Esophagus squamous epithelium (tissue), 5 donors: ENCODE measurements at places on chromosomes 3 and 15.

DNA sequence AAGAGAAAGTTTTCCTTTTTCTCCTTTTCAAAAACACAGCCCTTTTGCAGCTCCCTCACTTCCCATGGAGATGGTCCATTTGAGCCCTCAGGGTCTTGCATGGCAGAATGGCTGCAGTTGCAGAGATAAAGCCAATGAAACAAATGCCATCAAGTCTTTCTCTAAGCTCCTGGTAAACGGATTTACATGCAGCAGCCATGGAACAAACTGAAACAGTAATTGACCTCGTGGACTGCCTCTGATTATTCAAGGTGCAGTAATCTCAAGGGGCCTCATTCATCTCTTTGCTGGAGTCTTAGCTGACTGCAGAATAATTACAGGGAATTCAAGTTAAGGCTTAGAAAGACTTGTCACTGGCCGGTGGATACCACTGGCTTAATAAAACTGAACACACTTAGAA, 125.1 kb downstream of the SQOR start:
- no peak for DNase-seq

- no peak for DNase-seq
Observed at GRCh38 chr3:47003461-47004368, 24.2 kb downstream of the NBEAL2 start.

- no peak for DNase-seq
Observed at GRCh38 chr15:67691450-67691849, 133.9 kb upstream of the SKOR1 start.

GRCh38 chr15:90059208-90059985, 42.9 kb downstream of the IDH2 start:
- DNase-seq = peak; percentile 54

- no peak for DNase-seq
Observed at GRCh38 chr3:50264383-50264963, 4.5 kb upstream of the SEMA3B start.

- no peak for DNase-seq
Observed at GRCh38 chr3:49650177-49650576, 24.0 kb upstream of the APEH start.

- no peak for DNase-seq
Observed at GRCh38 chr3:25863011-25863415, 73.1 kb downstream of the OXSM start.

DNA sequence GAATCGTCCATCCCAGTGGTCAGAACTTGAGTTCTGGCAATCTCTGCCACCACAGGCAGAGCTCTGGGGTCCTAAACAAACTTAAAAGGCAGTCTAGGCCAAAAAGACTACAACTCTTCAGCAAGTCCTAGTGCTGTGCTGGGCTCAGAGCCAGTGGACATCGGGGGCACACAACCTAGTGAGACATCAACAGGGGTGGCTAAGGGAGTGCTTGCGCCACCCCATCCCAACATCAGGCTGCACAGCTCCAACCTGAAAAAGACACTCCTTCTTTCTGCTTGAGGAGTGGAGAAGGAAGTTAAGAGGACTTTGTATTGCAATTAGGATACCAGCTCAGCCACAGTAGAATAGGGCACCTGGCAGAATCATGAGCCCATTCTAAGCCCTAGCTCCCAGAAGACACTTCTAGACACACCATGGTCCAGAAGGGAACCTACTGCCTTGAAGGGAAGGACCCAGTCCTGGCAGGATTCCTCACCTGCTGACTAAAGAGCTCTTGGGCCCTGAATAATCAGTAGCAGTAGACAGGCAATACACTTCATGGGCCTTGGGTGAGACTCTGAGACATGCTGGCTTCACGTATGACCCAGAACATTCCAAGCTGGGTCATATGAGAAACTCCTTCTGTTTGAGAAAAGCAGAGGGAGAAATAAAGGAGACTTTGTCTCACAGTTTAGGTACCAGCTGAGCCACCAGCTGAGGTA, 72.0 kb downstream of the TFDP2 start:
- no peak for DNase-seq

GRCh38 chr3:43198791-43199644, 87.3 kb upstream of the SNRK start:
- DNase-seq = no peak

- no peak for DNase-seq
Observed at GRCh38 chr3:30353711-30354467, 252.5 kb upstream of the TGFBR2 start.

DNA sequence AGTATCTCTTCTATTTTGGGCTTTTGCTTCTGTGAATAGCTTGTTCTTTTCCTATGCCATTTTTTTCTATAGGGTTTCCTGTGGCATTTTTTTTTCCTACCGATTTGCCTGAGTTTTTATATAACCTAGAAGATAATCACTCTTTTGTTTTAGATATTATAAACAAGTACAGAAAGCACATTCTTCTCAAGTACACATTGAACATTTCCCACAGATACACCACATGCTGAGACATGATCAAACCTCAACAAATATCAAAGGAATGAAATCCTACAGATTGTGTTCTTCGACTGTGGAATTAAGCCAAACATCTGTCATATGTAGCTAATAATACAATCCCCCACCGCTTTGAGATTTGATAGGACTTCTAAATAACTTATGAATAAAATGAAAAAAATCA, 9.1 kb upstream of the FEM1B start:
- DNase-seq = no peak

- no peak for DNase-seq
Observed at GRCh38 chr3:5226783-5227182, 39.3 kb downstream of the EDEM1 start.

DNA sequence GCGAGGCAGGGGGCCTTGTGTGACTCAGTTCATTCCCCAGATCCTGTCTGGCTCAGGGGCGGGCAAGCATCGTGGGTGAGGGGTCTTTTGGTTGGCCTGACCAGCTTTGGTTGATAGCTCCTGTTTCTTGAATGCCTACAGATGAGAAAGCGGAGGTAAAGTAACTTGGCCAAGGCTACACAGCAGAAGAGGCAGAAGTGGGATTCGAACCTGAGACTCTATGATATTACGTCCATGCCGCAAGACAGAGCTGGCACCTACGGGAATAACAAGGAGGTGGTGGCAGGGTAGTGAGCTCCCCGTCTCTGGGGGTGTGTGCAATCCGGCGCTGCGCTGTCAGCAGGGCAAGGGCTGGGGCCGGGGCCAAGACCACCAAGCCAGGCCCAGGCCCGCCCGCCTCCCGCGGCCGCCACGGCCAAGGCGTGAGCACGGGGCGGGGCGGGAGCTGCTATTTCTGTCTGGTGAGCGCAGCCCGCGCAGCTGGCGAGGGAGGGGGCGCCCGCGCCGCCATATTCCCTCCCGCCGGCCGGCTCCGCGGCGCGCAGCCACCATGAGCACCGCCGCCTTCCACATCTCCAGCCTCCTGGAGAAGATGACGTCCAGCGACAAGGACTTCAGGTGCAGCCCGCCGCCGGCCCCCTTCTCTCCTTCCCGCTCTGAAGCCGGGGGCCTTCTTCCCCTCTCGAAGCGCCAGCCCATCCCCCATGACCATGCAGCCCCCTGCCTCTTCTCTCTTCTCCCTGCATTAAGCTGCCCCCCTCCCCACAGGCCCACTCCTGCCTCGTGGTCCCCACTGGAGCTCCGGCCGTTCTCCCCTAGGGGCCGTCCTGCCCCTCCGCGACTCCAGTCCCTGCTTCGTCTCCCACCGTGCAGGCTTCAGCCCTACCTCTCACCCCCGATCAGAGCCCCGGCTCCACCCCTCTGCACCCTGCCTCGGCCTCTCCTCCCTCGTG, at the start of gene CAND2:
Gene CAND2 (plus strand): TSS at position 510 of the 953 bp plus-strand sequence. CDS start 41 bp downstream, at position 551.
- DNase-seq = no peak

DNA sequence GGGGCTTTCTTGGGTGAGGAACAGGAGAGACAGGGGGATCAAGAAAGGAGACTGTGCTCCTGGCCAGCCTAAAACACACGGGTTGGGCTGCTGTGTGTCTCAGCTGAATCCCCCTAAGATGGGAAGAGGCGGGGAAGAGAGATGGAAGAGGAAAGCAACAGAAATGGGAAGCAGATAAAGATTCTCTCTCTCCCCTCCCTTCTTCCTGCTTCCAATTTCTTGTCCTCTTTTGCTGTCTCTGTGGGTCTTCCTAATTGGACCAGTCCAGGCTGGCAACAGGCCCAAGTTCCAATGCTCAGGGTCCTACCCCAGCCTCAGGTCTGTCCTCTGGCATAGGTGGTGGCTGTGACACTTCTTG, 7.1 kb downstream of the ISLR2 start:
- no peak for DNase-seq

DNA sequence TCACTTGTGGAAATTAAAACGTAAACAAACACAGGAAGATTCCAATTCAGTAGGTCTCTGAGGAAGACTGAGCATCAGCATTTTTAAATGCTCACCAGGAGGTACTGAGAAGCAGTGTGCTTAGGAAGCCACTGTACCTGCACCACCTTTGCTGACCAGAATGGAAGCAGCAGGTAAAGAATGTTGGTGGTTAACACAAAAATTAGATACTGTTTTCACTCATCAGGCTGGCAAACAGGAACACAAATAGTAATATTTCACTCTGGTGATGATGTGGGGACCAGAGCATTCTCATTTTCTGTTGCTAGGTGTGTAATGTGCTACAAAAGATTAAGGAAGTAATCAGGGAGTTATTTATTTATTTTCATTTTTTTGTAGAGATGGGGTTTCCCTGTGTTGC, 29.9 kb upstream of the GHSR start:
- DNase-seq = no peak

DNA sequence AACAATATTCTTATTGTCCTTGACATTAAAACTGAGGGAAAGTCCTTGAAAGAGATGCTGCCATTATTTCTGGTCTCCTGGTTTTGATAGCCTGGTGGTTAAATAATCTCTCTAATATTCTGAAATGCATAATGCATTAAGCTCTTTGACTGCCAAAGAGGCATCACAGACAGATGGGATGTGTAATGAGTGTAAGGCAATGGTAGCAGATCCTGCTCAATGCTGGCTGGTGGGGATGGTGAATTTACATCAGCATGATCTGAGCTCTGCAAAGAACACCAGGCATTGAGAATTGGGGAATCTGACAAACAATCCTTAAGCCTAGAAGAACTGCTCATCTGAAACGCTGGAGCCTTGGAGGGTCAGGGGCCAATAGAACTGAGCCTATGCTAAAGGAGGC, 528.6 kb upstream of the LMCD1 start:
- no peak for DNase-seq

- no peak for DNase-seq
Observed at GRCh38 chr3:17738921-17739320, 3.5 kb downstream of the TBC1D5 start.

- no peak for DNase-seq
Observed at GRCh38 chr15:101113114-101114005, 138.5 kb downstream of the CHSY1 start.

DNA sequence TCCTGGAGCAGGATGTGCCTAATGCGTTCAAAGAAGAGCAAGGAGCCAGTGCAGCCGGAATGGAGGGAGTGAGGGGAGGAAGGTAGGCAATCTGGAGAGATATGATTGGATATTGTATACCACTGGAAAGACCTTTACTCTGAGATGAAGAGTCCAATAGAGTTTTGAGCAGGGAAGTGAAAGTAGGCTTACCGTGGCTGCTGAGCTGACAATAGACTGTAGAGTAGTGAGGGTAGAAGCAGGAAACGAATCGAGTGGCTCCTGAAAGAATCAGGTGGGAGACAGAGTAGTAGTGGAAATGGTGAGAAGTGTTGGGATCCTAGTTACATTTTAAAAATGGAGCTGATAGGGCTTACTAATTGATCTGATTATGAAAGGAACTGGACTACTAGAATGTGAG, 51.8 kb upstream of the NUDT16 start:
- no peak for DNase-seq

DNA sequence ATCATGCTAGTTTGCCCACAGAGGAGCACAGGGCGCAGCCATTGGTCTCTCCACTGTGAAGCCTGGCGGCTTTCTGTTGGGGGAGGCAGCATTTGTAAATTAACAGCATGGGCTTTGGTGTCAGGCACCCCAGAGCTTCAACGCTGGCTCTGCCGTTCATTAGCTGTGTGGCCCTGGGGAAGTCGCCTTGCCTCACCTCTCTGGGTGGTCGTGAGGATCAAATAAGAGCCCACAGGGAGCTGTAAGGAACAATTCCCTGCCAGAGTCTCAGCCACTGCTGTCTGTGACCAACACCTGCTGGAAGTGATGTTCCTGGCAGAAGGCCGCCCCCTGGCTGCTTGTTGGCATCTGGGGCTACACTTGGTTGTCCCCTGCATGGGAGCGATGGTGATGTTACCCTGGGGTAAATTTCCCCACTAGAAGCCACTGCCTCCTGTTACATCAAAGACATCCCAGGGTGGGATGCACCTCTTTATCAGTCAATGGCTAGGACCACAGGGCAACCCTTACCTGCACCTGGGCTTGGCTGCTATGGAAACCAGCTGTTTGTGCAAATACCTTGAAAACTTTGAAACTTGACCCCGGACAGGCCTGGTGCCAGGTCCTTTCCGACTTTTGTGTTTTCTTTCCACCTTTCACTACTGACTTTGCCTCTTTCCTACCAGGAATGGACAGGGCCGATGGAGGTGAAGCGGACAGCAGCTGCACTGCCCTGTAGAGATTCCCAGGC, 36.9 kb downstream of the DNASE1L3 start:
- no peak for DNase-seq

- DNase-seq = no peak
Observed at GRCh38 chr3:134809427-134810051, 14.5 kb downstream of the EPHB1 start.

DNA sequence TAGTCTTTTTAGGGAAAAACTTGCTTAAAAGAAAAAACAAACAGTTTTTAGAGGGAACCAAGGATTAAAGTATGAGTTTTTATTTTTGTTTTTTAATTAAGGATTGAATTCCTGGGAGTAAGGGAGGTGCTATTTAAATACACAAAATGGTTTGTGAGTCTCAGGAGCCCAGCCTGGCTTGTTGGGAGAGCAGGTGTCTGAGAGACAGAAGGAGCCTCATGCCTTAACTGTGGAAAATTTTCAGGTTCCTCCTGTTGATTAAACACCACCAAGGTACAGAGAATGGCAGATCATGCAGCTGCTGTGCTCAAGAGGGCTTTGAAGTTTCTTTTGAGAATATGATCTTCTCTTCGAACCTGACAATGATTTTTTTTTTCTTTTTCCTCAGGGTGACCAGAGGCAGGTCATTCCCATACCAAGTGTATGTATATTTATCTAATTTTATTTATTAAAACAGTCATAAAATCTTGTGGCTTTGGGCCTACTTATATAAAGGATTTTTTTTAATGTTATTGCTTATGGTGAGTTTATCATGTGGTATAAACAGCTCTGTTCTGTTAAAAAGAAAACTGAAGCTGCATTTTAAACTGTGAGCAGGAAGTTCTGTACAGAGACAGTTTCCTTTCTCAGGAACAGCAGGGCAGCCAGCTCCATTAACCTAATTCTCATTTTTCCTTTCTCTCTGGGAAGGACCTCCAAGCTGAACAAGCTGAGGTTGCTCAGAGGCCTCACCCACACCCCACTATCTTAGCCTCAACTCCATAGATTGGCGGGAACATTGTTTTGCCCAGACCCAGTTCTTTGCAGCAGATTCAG, 33.7 kb upstream of the VILL start:
- no peak for DNase-seq

DNA sequence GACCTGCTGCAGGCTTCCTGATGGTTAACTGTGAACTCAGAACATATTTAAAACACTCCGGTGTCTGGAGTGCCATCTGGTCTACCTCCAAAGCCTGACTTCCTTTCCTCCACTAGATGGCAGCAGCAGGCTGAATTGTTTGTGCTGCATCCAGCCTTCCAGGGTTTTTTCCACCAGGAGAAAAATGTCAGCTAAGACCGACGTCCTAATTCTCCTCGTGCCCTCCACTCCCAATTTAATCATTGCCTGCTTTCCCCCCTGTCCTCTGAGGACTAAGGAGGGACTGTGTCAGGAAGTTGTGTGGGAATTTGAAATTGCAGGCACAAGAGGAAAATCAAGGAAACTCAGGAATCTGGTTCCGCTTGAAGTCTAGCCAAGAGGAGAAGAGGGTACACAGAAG, 165.2 kb upstream of the UMPS start:
- no peak for DNase-seq

GRCh38 chr3:47617086-47618010, 38.7 kb upstream of the CSPG5 start:
- no peak for DNase-seq
